B cell (primary cell): ENCODE measurements at places on chromosomes 4 and X. TPM values are rescaled to one million over a fixed set of nuclear protein-coding genes. Genes with fewer than 3 reads are reported as not detected.

- no peak for DNase-seq
Observed at GRCh38 chr4:128847082-128847724, 37.7 kb downstream of the JADE1 start.

DNA sequence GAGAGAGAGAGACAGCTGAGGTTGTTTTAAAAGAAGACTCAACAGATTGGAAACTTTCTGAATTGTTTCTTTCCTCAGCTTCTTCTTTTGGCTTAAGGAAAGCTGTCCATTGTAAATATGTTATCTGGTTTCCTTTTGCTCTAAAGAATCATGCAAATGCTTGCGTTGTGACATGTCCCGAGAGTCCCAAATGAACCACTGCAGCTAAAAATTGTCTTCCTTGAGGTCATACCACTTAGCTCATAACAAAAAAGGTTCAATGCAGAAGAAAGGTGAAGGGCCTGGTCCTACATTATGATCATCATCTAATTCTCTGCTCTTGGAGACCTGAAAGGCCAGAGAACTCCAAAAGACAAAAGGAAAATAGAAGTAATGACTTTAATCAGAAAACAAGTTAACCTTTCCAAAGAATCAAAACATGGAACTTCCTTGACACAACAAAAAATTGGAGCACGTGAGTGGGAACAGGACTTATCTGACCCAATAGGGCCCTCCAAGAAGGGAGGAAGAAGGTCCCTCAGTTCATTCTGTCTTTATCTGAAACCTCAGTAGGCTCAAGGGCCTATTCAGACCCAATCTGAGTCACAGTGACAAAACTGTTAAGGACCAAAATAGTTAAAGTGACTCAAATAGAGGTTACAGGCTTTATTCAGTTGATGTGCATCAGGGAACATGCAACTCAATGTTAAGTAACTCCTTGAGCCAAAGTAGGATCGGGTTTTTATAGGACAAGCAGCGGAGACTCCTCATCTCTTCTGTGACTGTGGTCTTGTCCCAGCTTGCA is 14.7 kb upstream of the VSIG1 start:
- no peak for DNase-seq

The H2BW2 gene
- not detected in 2 replicates for polyA plus RNA-seq

DNA sequence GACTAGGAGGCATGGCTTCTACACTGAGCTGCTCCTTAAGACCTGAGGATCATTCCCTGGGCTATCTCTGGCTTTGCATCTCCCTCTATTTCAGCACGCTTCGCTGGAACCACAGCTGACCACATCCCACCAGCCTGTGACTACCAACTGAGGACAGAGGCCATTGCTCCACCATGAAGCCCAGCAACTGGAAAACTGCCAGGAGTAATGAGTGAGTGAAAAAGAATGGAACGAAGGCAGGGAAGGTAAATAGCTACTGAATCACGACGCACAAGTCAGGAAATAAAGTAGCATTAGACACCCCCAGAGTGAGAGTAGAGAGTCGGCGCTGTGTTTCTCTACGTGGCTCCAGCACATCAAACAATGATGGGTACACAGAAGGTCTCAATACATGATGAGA is 314.7 kb downstream of the LDB2 start:
- no peak for DNase-seq

- DNase-seq: no peak
Observed at GRCh38 chr4:117324851-117325491, 239.6 kb upstream of the TRAM1L1 start.

DNA sequence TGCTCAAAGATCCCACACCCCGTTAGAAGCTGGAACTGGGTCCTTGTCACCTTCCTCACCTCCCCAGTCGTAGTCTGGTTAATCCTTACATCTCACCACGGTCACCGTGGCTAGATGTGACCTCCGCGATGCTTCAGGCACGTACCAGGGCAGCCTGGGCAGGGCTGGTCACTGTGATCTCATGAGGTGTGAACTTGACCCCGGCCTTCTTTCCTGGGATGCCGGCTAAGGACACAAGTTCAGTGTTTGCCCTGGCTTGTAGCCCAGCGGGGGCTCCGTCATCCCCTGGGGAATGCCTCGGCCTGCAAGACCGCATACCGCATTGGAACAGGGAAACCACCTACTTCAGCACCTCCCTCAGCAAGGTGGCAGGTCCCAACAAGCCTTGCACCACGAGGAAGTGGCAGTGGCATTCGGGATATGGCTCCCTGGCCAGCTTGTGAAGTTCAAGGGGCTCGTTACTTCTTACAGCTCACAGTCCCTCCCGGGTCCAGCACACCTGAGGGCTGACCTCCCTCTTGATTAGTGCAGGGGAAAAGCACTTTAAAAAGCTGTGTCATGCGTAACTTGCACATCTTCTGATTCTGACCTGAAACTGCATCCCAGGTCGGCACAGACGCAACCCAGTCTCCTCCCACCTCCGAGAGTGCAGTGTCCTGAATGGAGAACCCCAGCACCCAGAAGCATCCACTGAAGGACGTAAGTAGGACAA is 25.9 kb downstream of the NOP14 start:
- DNase-seq: peak; percentile 61

- no peak for DNase-seq
Observed at GRCh38 chr4:163710158-163710557, 215.7 kb downstream of the TMA16 start.
